Sciatic nerve (tissue), 2 donors: ENCODE measurements at places on chromosomes 3 and 15.

DNA sequence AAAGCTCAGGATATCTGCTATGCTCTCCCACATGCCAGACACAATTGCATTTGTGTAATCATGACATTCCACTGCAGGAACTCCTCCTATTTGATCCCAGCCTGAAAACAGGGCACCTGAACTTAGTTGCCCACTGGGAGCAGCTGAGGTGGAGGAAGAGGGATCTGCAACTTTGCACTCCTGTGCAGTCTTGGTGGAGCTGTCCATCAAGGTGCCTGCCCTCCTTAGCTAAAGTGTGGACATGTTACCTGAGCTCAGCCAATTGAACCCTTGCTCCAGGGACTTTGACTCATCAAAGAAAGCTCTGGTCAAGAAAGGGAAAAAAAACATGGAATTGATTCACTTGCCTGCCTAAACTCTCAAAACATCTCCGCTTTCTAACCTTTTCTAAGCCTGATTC lies 33.3 kb upstream of the TUBGCP5 start:
- DNase-seq: no peak

GRCh38 chr3:109803274-109803673 lies 465.9 kb upstream of the DPPA4 start:
- DNase-seq: no peak

DNA sequence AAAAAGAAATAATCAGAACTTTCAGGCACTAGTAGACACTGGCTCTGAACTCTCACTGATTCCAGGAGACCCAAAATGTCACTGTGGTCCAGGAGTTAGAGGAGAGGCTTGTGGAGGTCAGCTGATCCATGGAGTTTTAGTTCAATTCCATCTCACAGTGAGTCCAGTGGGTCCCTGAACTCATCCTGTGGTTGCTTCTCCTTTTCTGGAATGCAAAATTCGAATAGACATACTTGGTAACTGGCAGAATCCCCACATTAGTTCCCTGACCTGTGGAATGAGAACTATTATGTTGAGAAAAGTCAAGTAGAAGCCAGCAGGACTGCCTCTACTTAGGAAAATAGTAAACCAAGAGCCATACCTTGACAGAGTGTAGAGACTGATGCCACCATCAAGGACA lies 87.3 kb upstream of the OXTR start:
- DNase-seq: no peak

- DNase-seq: no peak
Measured at GRCh38 chr15:89211678-89212170, 9.7 kb downstream of the RLBP1 start.

GRCh38 chr15:78950343-78950742 lies 5.5 kb upstream of the CTSH start:
- DNase-seq: no peak

GRCh38 chr3:108420926-108421325 lies 89.5 kb downstream of the MYH15 start:
- no peak for DNase-seq

DNA sequence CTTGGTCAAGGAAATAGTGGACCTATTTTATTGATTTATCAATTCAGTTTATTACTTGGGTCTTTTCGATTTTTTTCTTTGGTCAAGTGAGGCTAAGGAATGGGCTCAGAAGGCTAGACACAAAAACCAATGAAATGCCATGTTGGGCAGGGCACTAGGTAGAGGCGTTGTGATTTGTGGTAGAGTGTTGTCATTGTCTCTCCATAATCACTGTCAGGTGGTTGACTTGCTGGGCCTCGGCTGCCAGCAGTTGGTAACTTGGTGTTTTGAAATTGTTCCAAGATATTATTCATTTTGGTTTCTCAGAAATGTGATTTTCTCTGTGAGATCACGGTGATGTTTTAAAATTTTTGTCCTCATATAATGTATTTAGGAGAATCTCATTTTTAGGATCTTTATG lies 173.6 kb downstream of the KLHL25 start:
- DNase-seq: no peak

GRCh38 chr3:65894126-65894525 lies 144.6 kb downstream of the MAGI1 start:
- DNase-seq: no peak

DNA sequence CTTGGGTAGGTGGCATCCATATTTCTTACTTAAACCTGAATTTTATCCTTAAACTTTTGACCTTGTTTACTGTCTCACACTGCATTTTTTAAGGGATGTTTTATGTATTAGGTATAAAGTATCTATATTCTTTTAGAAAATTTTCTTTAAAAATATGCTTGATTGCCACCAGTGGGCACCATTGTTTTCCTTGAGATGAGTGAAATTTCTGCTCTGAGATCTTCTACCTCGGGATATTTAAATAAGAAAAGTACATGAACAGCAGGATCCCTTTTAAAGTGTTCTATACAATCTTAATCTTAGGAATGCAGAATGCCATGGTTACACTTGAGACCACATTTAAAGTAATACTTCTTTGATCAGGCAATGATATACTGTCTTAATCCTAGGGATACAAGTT lies 108.7 kb downstream of the SLMAP start:
- DNase-seq: no peak

- DNase-seq: no peak
Measured at GRCh38 chr3:130425484-130425883, 80.0 kb downstream of the COL6A5 start.

- DNase-seq: no peak
Measured at GRCh38 chr3:152870027-152870426, 35.1 kb downstream of the P2RY1 start.

- no peak for DNase-seq
Measured at GRCh38 chr15:58631319-58631718, 118.2 kb downstream of the ADAM10 start.

DNA sequence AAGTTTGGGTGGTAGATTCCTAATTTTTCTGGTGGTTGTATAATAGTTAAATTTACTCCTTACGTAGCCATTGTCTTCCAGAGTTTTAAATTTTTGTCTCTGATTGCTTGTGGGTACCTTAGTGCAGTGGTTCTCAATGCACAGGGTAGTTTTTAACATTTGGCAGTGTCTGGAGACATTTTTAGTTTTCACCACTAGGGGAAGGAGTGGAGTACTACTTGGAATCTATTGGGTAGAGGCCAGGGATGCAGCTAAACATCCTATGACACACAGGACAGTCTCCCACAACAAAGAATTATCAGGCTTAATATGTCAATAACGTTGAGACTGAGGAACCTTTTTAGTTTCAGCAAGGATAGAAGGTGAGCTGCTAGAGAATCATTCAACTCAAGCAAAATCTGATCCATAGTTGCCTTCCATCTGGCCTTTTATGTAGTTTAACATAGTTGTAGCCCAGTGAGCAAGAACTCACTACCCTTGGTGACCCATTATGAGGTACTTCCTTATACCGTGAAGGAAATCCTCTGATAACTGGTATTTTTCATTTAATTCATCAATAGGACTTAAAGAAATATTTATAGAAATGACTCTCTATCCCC lies 8.6 kb upstream of the STX19 start:
- no peak for DNase-seq

- DNase-seq: no peak
Measured at GRCh38 chr3:188339410-188340295, 185.7 kb downstream of the LPP start.

- DNase-seq: no peak
Measured at GRCh38 chr15:92981333-92981732, 81.2 kb downstream of the CHD2 start.

DNA sequence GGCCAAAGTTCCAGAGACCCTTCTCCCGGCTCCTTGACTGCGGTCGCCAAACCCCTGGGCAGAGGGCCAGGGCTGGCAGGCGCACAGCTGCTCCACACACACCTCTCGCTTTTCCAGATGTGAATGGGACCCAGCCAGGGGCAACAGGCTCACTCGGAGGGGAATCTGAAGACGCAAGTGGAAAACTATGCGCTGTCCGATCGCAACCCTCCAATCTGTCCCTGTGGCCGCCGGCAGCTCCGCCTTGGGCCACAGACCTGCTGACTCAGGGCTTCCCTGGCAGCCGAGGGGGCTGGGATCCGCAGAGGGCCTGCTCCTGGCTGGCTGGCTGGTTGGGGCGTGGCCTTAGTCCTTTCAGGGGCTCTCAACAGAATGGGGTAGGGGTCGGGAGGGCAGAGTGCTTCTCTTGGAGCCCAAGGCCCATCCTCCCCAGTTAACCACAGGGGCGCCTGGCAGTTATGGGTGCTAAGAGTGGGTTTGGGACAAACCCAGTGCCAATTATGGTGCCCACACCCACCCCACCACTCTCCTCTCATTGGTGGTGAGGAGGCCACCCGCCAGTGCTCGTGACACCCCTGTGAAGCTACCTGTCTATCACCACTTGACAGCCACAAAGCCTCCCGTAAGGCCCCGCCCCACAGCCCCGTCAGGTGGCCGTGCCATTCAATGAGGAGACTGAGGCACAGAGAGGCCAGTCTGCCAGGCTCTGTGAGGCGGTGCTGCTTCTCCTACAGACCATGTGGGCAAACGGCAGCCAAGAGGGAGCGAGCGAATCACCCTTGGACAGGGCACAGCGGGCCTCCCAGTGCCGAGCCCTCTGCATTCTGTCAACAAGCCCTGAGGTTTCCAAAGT lies 53.8 kb downstream of the IQSEC1 start:
- peak; percentile 75 for DNase-seq

DNA sequence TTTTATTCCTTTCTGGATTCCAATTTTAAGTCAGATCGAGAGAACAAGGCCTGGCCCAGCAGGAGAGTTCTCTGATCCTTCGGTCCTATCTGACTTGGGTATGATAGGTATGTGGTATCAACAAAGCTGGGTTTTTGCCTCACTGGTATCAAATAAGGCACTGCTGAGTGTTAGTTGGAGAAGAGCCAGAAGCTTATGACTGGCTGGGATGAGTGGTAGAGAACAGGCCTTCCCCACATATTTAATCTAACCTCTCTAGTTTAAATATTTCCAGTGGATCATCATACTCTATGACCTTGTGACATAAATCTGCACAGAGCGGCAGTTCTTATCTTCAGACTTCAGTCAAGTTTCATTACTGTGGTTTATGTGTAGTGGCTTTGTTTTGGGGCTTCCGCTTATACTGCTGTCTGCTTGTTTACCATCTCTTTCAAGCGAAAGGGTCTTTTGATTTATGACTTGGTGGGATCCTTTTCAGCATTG lies 164.5 kb downstream of the PTPRG start:
- DNase-seq: no peak

DNA sequence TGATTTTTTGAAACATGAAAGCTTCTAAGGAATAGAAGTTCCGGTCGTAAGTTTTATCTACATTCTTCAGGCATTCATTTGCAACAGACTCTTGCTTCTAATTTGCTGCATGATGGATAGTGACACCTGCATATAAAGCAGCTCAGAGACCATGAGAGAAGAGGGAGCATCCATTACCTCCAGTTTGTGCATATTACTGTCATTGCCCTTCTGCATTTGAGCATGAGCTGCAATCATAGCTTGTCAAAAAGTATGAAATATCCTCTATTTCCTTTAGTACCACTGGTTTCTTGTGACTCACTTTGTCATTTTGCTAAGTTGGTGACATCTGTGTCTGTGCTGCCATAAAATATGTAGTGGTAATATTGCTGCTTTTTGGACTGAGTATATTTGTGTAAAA lies 160.1 kb upstream of the STAC start:
- DNase-seq: no peak

GRCh38 chr3:117822416-117822815 lies 1112.8 kb downstream of the TUSC7 start:
- no peak for DNase-seq

- no peak for DNase-seq
Measured at GRCh38 chr3:54668236-54668635, 259.6 kb downstream of the LRTM1 start.

GRCh38 chr3:16257309-16257708 lies 7.4 kb downstream of the DPH3 start:
- no peak for DNase-seq

DNA sequence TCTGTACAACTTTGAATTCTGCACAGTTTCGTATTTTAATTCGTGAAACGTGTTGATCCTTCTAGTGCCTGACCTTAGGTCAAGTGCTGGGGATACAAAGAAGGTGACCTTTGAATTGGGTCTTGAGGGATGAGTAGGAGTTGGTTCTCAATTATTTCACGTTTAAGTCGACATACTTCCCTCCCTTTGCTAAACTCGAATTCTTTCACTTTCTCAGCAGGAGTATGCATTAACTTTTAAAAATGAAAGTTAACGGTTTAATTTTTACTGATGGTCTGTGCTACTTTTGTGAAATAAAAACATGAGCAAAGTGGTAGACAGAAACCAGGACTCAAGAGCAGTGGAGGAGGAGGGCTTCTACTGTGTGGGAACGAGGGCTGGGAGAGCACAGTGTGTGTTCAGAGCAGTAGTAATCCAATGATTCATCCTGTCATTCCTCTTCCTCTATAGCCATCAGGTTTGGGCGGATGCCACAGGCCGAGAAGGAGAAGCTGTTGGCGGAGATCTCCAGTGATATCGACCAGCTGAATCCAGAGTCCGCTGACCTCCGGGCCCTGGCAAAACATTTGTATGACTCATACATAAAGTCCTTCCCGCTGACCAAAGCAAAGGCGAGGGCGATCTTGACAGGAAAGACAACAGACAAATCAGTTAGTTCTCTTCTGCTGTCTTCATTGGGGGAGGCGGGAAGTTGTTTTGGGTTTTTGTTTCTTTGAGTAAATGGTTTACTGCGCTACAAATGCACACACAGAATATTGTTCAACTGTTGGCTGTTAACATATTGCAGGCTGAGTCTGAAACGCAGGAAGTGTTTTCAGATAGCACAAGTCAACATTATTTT lies 78.6 kb upstream of the TSEN2 start:
- peak; percentile 77 for DNase-seq

GRCh38 chr15:78944202-78944625 lies 632 bp downstream of the CTSH start:
- no peak for DNase-seq

- DNase-seq: no peak
Measured at GRCh38 chr3:65758876-65759598, 279.7 kb downstream of the MAGI1 start.

GRCh38 chr3:56720849-56721248 lies 37.8 kb upstream of the TASOR start:
- no peak for DNase-seq

GRCh38 chr15:44804298-44805046 lies 68.1 kb downstream of the TRIM69 start:
- DNase-seq: no peak

DNA sequence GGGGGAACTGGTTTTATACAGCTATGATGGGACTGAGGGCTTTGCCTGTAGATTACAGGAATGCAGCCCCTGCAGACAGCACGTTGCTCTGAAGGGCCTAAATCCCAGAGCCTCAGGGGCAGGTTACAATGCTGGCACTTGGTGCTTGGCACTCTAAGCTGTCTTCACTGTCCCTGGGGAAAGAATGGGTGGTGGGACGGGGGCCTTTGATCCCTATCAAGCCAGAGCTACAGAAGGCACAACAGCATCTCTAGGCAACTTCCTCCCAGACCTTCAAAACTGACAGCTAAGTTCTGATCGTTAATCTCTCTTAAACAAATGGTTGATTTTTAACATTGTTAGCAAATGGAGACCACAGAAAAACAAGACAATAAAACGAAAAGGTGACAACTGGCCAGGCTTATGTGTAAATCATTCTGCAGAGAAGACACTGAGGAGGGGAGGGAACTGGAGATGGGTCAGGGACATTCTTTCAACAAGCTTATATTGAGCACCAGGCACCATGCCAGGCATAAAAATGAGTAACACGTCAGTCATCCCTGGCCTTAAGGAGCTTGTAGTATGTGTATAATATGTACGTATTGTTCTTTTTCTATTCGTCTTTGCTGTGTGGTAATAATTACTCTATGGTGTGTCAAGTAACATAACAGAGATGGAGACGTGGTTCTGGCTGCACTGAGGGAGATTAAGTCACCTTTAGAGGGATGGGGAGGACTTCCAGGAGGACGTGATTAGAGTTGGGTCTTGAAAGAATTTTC lies 49.1 kb downstream of the CA12 start:
- no peak for DNase-seq
